ENCODE measurements at places on chromosomes 7 and 10.
A peak's percentile ranks its signal among the peaks of the same experiment; 100 is the strongest.

GRCh38 chr7:2336626-2337299, 17.9 kb upstream of the EIF3B start:
- no peak for DNase-seq

DNA sequence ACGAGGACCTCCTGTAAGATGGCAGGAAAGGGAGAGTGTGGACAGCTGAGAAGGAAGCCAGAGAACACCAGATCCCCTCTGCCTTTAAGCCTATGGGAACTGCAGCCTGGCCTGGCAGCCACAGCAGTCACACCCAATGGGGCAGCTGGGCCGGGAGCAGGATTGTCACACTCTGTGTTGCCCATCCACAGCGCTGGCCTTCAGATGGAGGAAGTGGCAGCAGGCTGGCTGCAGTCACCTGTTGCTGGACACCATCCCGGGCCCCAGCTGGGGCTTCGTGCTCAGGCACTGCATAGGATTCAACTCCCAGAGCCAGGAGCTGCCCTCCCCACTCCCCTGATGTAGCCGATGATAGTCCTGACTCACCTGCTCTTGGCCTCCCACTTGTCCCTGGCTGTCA, 114.4 kb downstream of the COL13A1 start:
- DNase-seq, result no peak

DNA sequence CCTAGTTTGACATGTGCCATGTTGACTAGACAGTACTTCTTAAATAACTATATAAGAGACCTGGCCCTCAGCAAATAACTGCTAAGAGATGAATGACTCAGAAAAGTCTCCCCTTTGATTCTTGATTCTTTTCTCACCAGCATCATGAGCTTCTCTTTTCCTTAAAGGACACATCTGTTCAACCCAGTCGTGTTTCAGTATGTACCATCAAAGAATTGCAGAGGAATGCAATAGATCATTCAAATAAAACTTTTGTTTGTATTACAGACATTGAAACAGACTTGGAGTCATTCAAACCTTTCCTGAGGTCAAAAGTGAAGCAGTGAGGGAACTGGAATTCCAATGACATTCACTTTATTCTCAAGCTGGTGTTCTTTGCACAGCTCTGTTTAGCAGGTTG, 598.3 kb upstream of the GHITM start:
- DNase-seq, result no peak

DNA sequence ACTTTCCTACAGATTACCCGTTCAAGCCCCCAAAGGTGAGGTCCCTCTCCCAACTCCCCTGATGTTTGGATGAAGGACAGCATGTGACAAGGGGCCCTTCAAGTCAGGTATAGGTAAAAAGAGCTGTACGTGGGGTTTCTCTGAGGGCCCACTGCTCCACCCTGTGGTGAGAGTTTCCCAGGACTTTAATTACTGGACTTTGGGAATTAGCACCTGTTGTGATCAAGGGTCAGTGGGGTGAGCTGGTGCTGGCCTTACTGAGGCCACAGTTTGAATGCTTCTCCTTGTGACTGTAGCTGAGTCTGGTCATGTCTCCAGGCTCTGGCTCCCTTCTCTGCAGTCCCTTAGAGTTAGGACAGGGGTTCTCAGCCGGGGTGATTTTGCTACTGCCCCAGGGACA, 16.8 kb downstream of the UBE2D4 start:
- no peak for DNase-seq

DNA sequence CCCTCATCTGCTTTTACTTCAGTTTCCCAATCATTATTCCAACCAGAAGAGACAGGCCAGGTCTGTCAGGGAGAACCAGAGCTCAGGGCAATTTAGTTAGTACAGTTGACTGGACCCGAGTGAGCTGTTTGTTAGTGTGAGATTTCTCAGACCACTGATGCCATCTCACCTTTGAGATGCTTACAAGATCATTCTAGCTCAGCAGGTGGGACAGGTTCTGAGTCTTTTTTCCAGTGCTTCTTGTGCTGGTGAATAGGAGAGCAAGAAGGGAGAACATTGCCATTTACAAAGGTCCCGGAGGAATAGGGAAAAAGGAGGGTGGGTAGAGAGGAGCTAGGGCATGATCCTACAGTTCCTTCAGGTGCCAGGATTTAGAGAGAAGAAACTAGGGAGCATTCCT, 112.4 kb upstream of the IFRD1 start:
- no peak for DNase-seq

DNA sequence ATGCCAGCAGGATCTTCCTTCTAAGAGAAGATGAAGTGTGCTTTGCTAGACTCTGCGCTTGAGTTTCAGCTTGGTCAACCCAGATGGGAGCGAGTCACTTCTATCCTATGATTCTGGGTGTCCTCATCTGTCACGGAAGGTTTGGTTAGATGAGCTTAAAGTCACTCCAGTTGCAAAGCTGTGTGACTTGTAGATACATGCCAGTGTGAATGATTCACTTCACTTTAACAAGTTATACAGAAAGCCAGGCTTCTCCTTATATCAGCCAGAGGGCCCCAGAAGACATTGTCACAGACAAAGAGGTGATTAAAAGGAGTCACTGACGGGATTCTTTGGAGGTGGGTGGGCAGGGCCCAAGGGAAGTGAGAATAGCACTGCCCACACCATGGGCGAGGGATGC, 122.6 kb upstream of the PFKP start:
- no peak for DNase-seq

- no peak for DNase-seq
Measured at GRCh38 chr10:7610026-7610425, 56.7 kb downstream of the ITIH5 start.

DNA sequence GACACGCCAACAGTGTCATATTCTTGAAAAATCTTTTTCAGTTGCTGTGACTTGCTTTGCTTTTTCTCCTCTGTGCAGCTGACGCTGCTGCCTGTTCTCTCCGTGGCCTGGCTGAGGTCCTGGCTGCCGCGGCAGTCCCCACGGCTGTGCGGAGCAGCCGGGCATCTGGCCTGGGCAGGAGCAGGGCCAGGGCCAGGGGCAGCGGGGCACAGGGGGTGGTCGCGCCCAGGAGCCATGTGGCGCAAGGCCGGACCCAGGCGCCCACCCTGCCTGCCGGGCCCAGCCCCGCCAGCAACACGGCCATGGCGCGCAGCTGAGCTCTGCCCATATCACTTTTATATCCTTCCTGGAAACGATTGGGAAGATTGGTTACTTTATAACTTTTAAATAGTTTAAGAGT, 109.4 kb upstream of the ACBD5 start:
- no peak for DNase-seq

DNA sequence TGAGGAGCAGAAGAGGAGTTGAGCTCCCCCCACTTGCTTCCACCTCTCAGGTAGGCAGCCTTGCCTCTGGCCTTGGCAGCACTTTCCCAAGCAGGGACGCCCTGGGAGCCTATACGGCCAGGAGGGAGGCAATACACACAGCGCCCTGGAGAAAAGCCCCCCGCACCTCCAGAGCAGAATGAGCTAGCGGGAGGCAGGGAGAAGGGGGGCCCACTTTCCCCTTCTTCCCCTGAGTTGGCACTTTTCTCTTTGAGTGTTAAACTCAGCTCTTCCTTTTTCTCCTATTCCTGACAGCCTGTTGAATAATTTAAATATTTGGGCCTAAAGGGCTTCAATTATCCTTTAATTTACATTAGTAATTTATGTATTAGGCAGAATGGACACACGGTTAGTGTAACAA, 35.8 kb downstream of the UNC5B start:
- no peak for DNase-seq

DNA sequence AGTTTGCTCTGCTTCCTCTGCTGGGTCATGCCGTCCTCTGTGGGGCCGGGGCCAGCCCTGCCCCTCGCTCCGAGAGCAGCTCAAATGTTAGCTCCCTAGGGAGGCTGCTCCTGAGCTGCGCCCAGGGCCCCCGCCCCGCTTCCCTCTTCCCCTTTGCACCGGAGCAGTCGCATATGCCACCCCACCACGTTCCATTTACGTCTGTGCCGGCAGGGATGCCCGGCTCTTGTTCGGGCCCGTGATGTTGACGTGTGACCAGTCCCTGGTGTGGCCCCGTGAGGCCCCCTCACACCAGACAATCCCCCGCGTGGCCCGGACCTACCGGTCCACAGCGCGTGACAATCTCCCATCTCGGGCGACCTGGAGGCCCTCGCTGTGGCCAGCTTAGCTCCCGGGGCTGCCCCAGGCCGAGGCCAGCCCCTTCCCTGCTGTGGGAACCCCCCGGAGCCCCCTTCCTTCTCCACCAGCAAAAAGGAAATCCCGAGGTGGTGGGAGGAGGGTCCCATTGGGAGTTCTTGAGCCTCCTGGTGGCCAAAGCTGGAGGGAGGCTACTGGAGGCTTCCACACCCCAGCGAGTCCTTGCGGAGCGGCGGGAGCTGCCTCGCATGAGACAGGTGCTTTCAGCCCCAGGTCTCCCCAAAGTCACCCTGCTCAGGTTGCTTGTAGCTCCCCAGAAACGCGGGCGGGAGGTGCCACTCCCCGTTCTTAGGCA, 15.2 kb downstream of the FAM20C start:
- DNase-seq, result no peak

- DNase-seq, result no peak
Measured at GRCh38 chr7:149720372-149721083, 52.9 kb downstream of the ZNF467 start.

GRCh38 chr7:137519181-137519691, 175.7 kb upstream of the PTN start:
- no peak for DNase-seq

DNA sequence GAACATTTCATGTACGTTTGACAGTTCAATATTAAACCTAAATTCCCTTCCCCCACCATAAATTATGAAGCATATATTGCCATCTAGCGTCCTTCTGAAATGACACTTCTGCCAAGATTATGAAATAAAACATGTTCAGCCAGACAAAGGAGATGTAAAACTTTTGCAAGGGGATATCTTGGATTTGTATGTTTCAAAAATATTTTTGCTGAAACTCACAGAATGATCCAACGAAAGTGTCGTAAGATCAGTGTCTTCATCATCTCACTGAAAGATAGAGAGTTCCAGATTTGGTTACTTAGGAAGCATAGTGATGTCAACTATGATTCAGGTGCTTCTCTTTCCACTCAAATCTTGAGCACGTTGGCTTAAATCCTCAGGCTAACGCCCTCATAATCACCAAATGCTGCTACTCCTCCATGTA, 904.3 kb downstream of the XPNPEP1 start:
- no peak for DNase-seq

DNA sequence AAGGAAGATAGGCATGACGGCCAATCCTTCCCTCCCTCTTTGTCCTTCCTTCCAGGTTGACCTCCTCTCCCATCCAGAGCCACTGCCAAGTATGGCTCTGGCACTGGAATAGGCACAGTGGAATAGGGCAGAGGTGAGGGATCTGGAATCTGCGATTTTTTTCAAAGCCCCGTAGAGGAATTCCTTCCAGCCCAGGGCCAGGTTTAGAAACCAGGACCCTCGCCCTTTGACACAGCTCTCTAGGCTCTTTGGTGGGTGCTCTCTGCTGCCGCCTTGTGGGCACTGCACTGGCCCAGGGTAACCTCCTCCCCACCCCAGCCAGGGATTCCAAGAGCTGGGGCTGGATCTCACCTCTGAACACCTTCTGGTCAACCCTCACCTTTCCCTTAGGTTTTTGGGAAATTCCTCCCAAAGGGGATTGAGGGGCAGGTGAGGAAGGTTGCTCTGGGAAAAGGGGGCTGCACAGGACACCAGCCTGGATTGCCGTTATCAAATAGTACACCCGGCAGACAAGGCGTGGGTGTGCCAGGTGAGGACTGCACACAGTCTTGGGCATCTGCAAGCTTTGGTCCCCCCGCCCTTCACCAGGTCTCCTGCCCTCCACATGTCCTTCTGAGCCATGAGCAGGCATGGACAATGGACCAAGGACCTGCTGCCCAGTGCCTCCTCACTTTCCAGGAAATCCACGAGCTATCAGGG, 22.8 kb downstream of the C10orf105 start:
- peak; percentile 39 for DNase-seq

GRCh38 chr7:157587051-157587804, 250.4 kb downstream of the DNAJB6 start:
- DNase-seq, result no peak

- peak; percentile 57 for DNase-seq
Measured at GRCh38 chr7:105655067-105655466, 73.8 kb upstream of the EFCAB10 start.

DNA sequence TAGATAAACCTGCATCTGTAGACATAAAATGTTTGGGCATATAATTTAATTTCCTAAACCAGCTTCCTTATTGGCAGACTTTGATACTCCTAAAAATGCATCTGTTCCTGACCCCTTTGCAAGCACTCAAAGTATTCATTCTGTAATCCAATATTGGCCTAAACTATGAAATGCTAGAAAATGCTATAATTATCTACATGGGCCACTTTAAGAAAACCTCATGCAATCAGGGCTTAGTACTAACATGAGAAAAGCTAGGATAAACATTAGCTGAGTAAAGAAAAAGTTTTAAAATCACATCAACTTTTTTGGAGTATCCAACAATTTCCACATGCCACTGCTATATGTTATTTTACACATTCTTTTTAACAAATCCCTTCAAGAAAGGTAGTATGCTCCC, 57.2 kb downstream of the PARD3 start:
- no peak for DNase-seq

DNA sequence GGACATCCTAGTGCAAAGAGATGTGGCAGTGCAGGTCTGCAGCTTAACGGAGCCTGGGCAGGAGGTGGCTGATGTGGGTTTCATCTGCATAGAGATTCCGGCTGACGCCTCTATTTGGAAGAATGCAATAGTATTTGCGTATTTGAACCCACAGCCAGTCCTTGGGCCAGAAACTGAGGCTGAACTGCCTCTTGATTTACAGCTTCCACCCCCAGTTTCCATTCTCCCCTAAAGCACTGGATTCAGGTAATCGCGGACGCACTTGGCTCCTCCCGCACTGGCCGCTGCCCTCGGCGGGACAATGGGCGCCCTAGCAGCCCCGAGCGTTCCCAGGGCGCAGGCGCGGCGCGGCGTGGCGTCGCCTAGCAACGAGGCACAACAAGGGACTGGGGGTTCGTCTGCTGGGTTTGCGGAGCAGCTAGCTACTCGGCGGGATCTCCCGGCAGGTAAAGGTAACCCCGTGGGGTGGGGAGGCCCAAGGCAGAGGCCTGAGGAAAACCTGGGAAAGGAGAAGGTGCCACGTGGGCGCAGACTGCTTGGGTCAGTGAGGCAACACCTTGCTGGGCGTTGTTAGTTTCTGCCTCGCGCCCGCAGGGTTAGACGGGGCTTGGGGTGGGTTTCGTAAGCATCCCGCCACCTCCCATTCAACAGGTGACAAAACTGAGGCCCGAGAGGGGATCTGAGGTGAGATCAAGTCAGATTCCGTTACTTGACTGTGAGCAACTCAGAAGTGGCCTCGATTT, at the start of gene ARMC3:
ARMC3 (plus strand) TSS at position 393 of the 743 bp plus-strand sequence. CDS start 3,944 bp downstream, outside the sequence.
- peak; percentile 84 for DNase-seq

DNA sequence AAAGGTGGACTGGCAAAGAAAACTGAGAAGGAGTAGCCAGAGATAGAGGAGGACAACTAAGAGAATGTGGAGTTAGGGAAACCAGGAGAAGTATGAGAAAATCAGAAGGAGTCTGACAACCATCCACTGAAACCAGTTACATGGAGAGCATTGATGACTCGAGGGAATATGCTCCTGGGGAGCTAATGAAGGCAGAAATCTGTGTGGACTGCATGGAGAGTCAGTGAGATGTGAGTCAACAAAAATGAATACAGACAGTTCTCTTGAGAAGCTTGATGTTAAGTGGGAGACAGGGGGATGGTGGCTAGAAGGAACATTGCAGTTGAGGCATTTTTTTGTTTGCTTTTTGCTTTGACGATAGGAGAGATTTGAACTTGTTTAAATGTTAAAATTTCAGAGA, 34.3 kb upstream of the ZNF32 start:
- DNase-seq, result no peak

- DNase-seq, result no peak
Measured at GRCh38 chr7:33487998-33488682, 358.8 kb downstream of the BBS9 start.
